C1 segment of cervical spinal cord (tissue), 14 donors: ENCODE measurements at places on chromosomes 13 and 19.
A peak's percentile ranks its signal among the peaks of the same experiment; 100 is the strongest.

GRCh38 chr19:34306213-34306661 lies 51.9 kb downstream of the GARRE1 start:
- DNase-seq: no peak

GRCh38 chr13:23322353-23323336 lies 110.9 kb downstream of the SACS start:
- DNase-seq: no peak

DNA sequence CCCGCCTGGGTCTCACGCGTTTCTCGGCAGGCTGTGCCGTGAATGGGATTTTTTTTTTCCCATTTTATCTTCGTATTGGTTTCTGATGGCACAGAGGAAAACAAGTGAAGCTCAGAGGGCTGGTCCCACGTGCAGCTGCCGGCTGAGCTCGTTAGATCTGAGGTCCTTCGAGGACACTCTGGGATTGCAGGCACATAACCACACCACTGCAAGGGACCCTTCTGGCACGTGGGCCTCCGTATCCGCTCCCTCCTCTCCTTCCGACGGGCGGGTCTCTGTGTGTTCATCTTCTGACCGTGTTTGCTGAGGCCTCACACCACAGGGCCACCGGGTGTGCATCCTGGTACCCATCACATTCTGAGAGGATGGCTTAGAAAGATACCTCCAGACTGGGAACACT lies 16.6 kb downstream of the CFD start:
- DNase-seq: no peak

DNA sequence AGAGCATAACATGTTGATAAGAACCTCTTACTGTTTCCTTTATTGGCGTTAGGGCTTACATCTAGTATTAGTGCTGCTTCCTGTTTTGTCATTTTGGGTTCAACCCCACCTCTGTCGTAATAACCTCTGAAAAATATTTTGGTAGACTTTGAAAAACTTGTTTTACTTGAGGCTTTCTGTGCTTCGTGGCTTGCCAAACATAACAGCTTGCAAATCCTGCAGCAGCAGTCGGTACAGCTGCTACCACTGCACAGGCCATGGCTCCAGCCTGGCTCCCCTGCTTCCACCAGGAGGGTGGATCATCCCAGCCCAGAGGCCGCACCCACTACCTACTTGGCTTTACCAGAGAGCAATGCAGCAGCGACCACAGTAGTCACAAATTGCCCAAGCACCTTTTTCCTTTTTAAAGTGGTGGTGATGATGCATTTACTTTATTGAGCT lies 11.8 kb upstream of the CEACAM4 start:
- no peak for DNase-seq

- no peak for DNase-seq
Observed at GRCh38 chr19:58117841-58118575, 20.0 kb upstream of the ZSCAN18 start.

GRCh38 chr19:53600217-53600616 lies 31.6 kb upstream of the DPRX start:
- no peak for DNase-seq

DNA sequence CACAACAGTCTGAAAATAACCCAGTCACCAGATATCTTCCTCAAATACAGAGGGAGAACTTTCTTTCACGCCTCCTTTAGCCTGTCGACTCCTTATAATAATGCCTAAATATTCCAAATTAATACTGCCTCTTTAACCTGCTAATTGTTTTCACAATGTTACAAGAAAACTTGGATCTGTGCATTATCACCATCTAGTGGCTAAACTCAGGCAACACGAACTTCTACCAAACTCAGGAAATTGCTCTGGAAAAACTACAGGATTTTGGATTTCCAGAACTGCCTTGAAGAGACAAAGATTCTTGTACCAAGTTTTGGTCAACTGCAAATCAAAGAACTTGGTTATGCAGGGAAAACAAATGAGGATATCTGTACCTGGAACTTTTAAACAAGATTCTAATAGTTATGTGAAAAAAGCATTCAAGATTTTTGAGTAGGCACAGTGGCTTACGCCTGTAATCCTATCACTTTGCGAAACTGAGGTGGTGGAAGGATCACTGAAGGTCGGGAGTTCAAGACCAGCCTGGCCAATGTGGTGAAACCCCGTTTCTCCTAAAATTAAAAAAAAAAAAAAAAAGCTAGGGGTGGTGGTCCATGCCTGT lies 10.8 kb downstream of the CLN5 start:
- peak; percentile 15 for DNase-seq

- DNase-seq: peak; percentile 69
Observed at GRCh38 chr13:44576351-44577235, 463 bp upstream of the TSC22D1 start.

DNA sequence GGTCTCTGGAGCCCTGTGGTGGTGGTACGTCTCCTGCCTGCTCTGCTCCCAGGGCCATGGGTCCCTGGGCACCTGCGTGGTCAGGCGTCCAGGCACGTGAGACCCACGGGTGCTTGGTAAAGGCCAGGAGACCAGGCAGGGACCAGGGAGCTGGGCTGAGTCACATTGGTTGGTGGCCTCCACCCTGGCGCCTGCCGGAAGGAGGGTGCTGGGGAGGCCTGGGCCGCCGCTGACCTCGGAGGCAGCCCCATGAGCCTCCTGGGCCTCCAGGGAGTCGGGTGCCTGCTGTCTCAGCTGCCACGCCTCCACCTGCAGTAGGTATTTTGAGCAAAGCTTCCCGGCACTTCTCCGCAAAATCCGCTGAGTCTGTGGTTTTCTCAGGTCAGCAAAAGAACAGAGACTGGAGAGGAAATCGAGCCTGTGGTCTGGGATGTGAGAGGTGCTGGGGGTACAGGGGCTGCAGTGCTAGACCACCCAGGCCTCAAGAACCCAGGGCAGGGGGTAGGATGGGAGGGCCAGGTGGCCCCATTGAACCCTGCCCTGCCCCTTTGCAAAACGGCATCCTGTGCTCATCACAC lies 3.6 kb upstream of the PLK5 start:
- no peak for DNase-seq

- DNase-seq: no peak
Observed at GRCh38 chr13:35876601-35877000, 254.6 kb downstream of the DCLK1 start.

- no peak for DNase-seq
Observed at GRCh38 chr19:31119951-31120690, 229.1 kb downstream of the TSHZ3 start.
